C1 segment of cervical spinal cord (tissue), 14 donors: ENCODE measurements at places on chromosomes 12 and 14.

GRCh38 chr14:97777622-97778355 is 980.6 kb downstream of the VRK1 start:
- no peak for DNase-seq

GRCh38 chr14:74514471-74514941 is 20.9 kb downstream of the ISCA2 start:
- no peak for DNase-seq

DNA sequence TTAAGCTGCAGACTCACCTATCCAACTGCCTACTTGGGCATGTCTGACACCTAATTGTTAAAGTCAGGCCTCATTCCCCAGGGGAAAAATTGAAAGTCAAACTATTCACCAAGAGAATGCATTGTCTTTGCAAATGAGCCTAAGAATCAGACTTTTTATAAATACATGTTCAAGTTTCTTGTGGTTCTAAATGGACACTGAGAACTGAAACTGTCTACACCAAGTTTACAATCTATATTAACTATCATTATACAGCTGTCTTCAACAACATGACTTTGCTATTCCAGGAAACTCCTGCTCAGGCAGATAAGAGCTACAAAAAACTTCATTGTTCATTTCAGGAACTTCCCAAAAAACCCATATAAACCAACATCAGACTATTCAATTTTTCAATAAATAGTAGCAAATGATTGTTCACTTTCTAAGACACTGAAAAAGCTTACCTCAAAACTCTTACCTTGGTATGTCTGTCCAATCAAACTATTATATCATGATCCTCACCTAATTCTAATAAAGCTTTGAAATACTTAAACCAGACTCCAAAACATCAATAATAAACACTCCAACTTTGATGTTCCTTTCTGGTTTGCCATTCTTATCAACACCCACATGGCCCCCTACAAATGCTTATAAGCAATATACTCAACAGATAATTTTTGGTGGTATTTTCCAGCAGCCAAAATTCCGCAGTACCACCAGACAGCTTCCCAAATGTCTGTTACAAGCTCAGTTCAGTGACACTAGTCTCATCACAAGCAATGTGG is 24.2 kb downstream of the CDK17 start:
- DNase-seq, result no peak

GRCh38 chr14:105448706-105449111 is 25.9 kb upstream of the CRIP2 start:
- peak; percentile 49 for DNase-seq

DNA sequence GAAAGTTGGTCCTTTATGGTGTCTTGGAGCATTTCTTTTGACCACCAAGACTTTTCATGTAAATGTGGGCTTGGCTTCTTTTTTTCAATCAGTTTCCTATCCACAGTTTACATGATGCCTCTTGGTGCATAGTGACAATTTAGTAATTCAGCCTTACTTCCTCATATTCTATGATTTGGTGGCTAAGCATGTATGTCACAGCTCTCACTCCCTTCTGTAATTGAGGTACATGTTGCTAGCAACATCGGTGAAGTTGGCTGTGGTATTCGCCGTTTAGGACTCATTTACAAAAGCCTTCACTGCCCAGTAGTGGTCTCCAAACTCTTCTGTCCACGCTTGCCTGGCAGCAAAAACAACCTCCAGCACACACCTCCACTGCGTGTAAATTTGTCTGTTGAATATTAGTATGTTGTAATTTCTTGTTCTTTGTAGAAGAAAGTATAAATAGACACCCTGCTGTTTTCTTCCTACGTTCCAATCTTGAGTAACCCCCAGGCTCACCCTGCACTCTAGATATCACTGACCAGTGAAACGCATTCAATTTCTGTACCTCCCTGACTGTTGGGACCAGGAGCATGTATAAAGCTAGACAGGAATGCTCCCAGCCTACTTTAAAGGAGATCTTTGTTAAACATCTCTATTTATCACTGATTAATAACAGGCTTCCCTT is 90.4 kb downstream of the PPP2R5C start:
- DNase-seq, result no peak

DNA sequence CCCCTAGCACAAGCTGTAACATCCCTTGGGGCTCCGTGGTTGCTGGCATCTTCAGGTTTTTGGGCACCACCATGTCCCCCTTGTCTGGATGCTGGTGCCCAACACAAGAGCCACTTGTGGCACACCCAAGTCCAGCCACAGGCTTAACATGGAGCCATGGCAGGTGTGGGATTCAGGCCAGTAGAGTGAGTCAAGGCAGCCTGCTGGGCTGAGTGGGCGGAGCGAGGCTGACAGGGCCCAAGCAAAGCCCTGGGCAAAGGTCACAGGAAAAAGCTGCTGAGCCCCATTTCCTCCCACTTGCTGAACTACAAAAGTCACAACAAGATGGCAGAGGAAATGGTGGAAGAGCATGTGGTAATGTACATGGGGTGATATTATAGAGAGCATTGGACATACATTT is 950.7 kb upstream of the FLRT2 start:
- no peak for DNase-seq
